Karpas-422 (cell line): ENCODE measurements at places on chromosomes 3 and 15.

GRCh38 chr3:73955494-73956070 lies 330.8 kb upstream of the PDZRN3 start:
- DNase-seq, result no peak

- no peak for DNase-seq
Observed at GRCh38 chr15:23095796-23096195, 40.8 kb downstream of the GOLGA6L1 start.

DNA sequence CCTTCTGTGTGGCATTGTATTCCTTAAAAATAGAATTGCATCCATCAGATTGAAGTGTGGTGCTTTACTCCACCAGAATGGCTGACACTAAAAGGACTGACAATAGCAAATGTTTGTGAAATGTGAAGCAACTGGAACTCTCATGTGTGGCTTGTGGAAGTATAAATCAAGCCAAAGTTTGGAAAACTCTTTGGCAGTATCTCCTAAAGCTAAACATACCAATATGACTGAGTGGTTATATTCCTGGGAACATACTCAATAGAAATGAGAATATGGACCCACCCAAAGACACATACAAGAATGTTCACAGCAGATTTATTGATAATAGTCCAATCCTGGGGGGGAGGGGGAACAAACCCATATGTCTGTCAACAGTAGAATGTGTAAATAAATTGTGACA lies 87.1 kb downstream of the RARB start:
- DNase-seq, result no peak

DNA sequence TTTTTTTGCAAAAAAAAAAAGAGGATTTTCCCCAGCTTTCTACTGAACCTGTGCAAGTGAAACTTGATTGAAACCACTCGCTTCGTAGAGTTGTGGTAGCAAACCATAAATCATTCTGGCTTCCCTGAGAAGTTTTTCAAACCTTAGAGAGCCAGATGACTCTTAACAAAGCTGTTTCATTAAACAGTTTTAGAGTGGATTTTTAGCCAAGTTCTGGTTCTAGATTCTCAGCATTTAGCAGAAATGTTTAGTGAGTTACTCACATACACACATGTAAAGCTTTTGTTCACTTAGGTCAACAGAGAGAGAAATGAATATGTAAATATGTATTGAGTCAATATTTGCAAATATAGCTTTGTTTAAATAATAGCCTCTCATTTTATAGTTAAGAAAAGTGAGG lies 18.1 kb upstream of the CCR9 start:
- DNase-seq, result no peak

DNA sequence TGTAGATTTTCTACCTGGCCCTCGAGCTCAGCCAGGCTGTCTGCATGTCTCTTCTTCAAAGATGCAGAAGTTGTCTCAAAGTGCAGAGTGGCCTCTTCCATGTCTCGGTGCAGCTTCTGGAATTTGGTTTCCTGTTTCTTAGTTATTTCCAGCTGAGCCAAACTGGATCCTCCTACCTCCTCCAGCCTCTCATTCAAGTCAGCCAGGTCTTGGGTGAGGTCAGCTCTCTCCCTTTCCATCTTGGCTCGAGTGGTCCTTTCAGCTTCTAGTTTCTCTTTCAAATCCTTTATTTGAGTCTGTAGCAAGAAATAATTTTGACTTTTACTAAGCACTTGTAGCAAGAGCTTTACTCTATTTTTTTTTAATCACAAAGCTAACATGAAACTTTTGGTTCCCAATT lies 81.8 kb downstream of the MYH15 start:
- DNase-seq, result no peak

GRCh38 chr3:17626395-17626794 lies 116.0 kb downstream of the TBC1D5 start:
- DNase-seq, result no peak

GRCh38 chr3:48088056-48088748 lies 72.0 kb upstream of the MAP4 start:
- DNase-seq, result peak; percentile 66

DNA sequence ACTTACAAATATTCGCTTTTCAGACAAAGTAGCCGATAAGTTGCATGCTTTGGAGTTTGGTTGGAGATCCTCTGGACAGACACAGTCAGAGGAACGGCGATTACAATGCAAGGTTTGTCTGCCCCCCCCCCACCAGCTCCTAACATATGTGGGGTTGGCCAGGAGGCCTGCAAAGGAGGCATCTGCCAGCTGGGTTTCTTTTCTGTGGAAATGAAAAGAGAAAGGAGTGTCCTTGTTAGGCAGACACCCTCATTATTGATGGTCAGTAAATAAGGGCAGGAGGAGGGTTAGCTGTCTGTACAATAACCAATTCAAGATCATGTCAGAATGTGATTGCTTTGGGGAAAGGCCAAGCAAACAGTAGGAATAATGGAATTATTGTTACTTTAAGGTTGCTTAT lies 49.1 kb downstream of the TLNRD1 start:
- no peak for DNase-seq

DNA sequence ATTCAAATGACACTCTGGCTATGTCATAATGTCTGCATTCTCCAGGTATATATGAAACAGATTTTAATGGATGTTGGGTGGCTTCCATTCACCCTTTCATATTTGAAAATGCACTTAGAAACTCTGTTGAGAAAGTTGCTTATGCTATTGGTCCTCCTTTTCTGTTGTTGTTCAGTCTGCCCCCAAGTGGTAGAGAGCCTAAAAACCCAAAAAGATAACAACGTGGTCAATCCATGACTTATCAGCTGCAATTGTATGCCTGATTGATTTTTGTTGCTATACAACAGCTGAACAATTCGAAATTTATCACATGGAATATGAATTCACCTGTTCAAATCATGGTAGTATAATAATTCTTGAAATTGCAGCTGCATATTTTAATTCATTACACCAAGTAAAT lies 279.8 kb downstream of the ROBO2 start:
- peak; percentile 78 for DNase-seq

DNA sequence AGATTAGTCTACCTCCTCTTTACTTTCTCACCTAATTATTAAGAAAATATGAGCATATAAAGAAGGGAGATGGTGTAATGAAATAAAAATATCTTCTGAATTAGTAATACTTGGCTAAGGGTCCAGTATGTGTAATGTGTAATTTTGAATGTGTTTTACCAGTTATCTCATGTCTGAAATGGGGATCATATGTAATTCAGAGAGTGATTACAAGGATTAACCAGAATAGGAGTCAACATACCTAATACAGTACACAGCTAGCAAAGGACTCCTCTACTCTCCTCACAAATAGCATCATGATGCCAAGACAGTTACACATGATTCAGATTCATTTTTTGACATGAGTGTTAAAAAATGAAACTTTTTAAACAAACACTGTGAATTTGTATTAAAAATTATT lies 570.4 kb downstream of the SI start:
- DNase-seq, result no peak

DNA sequence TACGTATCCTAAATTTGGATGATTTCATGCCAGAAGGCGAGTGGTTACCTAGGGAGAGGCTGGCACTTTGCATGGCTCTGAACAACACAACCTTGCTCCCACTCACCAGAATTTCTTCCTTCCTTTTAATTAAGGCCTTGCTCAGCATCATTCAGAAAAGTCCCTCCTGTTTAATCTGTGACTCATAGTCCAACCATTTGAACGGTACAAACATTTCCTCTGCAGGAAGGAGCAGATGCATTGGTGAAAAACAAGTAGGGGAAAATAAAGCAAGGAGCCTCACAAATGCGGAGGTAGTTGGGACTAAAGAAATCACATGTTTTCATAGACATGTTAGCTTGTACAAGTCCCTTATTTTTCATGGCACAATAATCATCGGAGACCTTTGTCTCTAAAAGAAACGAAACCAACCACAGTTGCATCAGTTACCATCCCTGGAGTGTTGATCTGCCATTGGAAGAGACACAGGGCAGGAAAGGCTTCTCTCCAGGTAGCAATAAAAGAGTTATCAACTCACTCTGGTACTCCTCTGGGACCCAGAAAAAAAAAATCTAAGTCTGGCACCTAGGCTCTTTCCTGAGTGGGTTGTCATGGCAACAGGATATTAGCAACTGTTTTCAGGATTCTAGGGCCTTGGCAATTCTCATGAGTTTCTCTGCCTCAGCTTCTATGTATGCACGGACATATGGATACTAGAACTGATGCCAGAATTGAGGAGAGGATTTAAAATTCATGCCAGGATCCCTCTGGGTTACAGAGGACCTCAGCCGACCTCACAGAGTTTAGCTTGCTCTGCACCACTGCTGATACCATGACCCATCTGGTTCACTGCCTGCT lies 255.4 kb upstream of the ARPP21 start:
- no peak for DNase-seq

GRCh38 chr15:76433798-76434400 lies 97.3 kb downstream of the ISL2 start:
- no peak for DNase-seq
